T-helper 17 cell (primary cell): ENCODE measurements at places on chromosomes 5 and 9.

DNA sequence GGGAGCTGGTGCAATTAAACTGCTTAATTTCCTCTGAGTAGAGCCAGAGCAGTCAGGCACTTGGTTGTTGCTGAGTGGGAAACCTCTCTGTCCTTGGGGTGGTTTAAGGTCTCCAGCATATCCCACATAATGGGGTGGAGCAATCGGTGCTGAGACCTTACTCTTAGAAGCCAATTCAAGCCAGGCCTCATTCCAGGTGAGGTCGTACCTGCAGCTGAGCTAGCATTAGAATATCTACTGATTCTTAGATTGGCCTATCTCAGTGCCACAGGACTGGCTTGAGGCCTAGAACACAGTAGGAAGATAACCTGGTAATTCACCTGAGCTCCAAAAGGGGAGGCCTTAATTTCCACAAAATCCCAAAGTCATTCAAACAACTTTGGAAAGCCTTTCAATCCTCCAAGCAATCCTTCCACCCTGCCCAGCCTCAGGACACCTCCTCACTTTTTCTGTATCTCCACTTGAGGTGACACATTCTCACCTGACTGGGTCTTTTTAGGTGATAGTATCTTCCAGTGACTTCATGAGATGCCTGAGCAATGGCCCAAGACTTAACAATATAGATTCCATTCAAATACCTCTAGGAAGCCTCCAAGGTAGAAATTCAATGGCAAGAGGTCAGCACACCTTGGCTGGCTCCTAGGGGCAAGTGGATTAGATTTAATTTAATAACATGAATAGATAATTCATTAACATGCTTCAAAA is 91.0 kb downstream of the FEM1C start:
- DNase-seq = no peak

DNA sequence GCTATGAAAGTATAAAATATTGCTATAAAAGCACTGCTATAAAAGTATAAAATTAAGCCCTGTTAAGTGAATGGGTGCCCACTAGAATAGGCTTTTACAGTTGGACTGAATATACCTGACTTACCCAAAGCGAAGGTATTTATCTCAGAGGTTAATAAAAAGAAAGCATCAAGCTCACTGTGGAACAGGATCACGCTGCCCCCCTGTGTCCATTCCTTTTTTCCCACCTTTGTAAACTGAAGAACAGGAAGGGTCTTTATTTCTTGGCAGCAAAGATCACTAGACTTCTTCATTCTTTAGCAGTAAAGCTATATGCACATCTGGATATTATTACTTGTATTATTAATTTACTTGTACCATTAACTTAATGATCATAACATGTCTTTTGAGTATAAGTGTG is 22.1 kb upstream of the PLPP6 start:
- peak; percentile 16 for DNase-seq

- no peak for DNase-seq
Observed at GRCh38 chr5:32711362-32711680, 200 bp downstream of the NPR3 start.

DNA sequence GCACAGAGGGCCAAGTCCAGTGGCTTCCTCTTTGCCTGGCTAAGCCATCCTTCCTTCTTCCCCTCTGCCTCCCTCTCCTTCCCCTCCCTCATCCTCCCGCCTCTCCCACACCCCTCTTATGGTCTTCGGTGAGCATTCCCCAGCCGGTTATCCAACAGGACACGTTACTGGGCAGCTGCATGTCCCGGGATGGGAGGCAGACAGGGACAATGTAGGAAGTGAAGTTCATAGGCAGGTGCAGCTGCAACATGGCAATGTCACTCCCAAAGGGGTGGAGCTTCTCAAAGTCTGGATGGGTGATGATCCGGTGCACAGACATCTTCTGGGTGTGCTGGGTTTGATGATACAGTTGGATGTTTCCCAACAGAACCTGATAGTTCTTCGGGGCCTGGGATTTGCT is 71.4 kb upstream of the SPTLC1 start:
- DNase-seq = no peak

DNA sequence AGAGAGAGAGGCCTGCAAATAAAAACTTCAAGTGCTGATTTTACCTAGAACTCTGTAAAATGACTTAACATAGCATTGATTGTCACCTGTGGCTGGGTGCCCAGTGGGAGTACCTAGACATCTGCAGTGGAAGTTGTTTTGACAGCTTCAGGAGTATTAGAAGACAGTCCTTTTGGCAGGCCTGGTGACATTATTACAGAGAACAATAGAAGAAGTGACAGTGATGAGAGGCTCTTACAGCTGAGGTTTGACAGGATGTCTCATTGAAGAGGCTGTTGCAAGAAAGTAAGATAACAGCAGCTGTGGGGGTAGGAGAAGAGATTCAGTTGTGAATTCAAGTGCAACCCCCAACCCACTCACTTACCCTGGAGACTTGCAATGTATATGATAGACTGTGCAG is 27.9 kb upstream of the MUSK start:
- no peak for DNase-seq

DNA sequence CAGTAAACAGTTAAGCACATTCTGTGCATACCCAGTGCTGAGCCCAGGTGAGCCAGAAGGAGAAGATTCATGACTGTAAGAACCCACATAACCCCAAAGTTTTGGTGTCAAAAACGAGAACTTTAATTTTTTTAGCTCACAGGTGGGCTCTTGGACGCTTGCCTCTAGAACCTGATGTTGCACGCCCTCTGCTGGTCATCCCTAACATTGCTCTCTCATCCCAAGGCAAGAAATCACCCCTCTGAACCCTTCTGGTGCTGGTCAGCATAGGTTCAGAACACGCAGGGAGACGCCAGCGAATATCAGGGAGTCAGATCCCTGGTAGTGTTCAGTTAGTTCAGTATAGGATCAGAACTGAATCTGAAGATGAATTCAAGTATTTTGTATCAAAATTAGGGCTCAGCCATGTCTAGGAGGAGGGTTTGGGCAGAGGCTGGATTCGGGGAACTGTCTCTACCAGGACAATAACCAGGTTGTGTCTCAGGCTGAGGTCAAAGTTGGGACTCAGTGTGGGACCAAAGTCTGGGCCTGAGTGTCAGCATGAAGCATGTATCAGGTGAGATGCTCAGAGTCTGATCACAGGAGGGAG is 4.1 kb upstream of the DNAJB5 start:
- peak; percentile 22 for DNase-seq

- DNase-seq = no peak
Observed at GRCh38 chr9:36402536-36402935, 2.5 kb upstream of the RNF38 start.

- DNase-seq = no peak
Observed at GRCh38 chr5:151023651-151024050, 3.3 kb downstream of the GPX3 start.
